Activated CD4-positive, CD25-positive, alpha-beta regulatory T cell (primary cell): ENCODE measurements at places on chromosomes 2 and 18.

DNA sequence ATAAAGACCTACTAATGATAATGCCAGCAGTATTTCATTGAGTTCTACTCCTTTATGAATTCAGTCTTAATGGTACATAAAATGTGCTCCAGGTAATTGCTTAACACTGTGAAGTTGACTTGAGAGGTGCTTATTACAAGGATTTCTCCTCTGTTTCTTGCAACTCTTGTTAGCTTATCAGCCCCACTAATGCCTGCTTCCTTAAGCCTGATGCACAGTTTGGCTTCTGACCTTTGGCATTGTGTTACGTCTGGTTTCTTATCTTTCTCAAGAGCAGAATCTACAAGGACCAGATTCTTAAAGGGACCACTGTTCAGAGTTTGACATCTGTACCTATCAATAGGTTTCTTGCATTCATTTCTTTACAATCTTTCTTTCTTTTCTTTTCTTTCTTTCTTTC lies 223.9 kb upstream of the CWC22 start:
- no peak for DNase-seq

DNA sequence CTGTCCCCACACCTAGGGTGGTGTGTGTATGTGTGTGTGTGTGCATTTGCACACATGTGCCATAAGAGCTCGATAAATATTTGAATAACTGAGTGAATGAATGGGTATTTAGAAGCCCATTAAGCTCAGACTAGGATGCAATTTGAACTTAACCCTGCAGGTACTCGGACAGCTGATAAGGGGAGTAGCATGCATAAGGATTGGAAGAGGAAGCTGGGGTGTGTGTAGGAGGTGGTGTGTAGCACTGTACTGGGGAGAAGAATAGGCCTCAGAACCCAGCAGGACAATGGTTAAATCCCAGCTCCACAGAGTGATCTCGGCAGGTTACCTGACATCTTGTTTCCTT lies 1.8 kb upstream of the KCNF1 start:
- DNase-seq, result no peak

DNA sequence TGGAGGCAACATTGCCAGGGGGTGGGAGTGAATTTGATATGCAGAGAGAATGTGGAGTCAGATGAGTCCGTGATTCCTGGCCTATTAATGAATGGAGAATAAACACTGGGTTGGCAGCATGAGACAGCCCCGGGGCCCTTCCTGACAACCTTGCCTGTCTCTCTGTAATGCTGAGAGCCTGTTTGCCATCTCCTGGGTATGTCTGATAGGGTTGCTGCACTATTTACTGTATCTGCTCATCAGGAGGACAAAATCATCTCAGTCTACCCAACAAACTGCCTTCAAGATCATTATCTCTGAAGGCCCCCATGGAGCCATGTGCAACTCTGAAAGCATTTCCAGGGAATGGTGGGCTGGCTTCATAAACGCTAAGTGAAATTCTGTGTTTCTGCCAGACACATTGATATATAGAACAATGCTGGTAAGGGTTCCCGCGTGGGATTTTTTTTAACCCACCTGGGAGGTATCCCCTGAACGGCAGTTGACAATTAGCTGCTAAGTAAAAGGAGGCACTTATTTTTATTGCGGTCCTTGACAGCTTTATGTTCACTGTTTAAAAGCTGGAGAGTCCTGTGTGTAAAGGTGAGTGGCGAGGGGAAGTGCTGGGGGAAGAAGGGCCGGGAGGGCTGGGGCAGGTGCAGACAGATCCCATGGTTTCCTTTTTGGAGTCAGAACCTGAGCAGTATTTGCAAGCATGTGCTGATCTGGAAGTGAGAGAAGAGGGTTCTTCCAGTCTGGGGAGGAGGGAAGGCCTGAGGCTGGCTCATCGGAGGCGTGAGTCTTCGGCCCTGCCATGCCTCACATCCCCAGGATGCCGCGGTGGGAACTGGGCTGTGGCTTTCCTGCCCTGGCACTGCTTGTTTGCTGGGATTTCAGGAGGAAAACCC lies 64.8 kb downstream of the ARHGAP25 start:
- no peak for DNase-seq

GRCh38 chr2:144358979-144359541 lies 160.9 kb downstream of the ZEB2 start:
- DNase-seq, result no peak

GRCh38 chr2:39424951-39425350 lies 12.1 kb downstream of the MAP4K3 start:
- DNase-seq, result no peak

DNA sequence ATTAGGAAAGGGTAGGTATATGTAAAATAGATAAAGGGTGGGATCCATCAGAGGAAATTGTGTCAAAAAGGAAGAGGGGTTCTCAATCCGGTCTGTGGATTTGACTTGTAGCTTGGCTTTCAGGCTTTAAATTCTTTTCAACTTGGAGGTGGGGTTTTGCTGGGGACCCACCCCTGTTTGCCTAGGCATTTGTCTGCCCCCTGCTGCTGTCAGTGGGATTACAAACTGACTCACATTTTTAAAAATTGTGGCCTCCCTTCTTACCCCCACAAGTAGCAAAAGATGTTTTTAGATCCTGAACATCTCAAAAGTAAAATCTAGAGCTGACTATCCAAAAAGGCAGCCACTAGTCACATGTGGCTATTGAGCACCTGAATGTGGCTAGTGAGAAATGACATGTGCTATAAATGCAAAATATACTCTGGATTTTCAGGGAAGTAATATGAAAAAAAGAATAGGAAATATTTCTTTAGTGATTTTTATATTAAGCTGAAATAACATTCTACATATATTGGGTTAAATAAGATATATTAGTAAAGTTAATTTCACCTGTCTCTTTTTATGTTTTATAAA lies 178.9 kb downstream of the GFPT1 start:
- no peak for DNase-seq

GRCh38 chr2:105785095-105785847 lies 40.6 kb downstream of the NCK2 start:
- no peak for DNase-seq

DNA sequence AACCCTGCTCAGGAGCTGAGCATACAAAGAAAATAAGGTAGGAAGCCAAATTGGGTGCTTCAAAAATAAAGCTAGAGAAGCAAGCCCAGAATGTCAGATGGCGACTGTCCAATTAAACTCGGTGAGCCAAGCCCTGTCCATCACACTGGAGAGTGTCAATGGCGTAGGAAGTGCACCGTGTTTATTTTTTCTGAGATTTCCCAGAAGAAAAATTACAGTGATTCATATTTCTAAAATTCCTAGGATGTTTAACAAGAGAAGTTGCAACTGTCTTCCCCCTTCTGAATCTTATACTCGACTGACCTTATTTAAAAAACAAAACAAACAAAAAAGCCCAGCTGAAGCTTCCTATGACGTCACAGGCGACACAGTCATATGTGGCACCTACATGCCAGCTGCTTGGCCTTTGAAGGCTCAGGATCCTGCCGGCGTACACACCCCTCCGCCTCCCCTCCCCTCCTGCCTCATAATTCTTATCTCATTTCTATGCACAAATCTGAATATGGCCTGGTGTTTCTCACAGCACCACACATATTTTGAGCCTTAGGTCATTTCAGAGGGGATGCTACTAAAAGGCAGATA lies 60.8 kb downstream of the MBP start:
- no peak for DNase-seq

GRCh38 chr2:7999683-8000476 lies 682.0 kb upstream of the ID2 start:
- DNase-seq, result no peak

GRCh38 chr18:31821545-31822171 lies 61.0 kb upstream of the SLC25A52 start:
- DNase-seq, result no peak

DNA sequence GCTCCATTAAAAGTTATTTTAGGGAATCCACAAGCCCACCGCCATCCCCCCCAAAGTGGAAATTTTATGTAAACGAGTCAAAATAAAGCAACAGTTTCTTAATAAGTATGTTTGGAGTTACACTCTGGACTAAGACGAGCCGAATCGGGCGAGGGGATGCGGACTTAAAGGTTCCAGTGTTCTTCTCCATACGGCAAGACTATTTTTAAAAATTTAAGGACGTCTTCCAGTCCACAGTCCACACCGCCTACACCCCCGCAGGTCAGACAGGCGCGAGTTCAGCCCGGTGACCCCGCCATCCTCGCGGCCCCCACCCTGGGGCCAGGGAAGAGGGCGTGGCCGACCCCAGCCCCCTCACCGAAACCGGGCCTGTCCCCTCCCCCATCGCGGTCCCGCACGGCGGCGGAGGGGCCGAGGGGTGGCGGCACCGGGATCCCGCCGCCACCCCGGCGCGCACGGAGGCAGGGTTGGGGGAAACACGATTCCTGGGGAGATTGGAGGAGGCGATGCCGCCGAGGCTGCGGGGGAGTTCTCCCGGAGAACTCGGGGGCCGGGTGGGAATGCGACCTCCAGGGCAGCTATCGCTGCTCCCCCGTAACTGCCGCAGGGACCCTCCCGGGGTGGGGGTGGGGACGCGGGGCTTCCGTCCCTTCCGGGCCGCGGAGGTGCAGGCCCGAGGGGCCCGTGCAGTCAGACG lies 24.5 kb upstream of the SMAD7 start:
- DNase-seq, result no peak

DNA sequence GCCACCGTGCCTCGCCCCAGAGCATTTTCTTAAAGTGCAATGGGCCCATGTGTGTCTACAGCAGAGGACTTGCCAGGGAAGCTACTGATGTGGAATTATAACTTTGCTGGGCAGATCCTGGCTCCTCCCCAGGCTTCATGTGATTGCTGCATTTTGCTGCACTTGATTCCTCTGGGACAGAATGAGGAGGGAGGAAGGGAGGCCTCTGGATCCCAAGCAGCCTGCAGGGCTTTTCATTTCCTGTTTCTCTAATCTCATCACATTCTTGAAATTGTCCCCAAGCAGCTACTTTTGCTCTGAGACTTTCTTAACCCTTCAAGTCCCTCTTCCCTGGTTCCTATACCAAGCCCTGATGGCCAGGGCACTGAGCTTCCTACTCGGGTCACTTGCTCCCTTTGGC lies 134.4 kb upstream of the SEC11C start:
- DNase-seq, result no peak
